ENCODE measurements at places on chromosomes 2 and 18.

DNA sequence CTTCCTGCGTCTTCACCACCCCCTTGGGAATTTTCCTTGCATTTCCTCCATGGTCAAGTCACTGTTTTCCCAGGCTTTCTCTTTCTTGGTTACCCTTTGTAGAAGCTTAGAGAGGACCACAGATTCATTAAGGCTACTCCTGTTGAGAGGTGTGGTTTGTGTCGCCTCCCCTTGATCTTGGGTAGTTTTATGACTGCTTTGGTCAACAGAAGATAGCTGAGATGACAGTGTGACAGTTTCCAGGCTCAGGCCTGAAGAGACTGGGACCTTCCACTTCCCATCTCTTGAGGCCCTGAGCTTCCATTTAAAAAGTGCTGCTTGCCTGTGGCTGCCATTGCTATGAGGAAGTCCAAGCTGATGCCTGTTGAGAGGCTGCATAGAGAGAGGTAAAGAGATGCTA lies 5.4 kb downstream of the ACOXL start:
- no peak for DNase-seq

DNA sequence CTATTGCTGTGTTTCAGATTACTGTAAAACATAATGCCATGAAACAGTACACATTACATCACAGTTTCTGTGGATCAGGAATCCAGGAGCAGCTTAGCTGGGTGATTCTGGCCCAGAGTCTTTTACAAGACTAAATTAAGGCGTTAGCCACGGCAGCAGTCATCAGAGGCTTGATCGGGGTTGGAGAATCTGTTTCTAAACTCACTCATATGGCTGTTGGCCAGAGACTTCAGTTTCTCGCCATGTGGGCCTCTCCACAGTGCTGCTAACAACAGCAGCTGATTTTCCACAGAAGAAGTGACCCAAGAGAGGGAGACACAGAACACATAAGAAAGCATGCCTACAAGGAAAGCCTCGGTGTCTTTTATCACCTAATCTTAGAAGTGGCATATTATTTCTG lies 89.2 kb upstream of the MYO3B start:
- no peak for DNase-seq

- no peak for DNase-seq
These were observed 74.3 kb downstream of the LONRF2 start for GRCh38 chr2:100248044-100248330.

- no peak for DNase-seq
These were observed 109.1 kb downstream of the SMAD7 start for GRCh38 chr18:48841381-48842258.

Measured in CMK (cell line).